GM10248 (cell line): ENCODE measurements at places on chromosomes 5 and 9.

DNA sequence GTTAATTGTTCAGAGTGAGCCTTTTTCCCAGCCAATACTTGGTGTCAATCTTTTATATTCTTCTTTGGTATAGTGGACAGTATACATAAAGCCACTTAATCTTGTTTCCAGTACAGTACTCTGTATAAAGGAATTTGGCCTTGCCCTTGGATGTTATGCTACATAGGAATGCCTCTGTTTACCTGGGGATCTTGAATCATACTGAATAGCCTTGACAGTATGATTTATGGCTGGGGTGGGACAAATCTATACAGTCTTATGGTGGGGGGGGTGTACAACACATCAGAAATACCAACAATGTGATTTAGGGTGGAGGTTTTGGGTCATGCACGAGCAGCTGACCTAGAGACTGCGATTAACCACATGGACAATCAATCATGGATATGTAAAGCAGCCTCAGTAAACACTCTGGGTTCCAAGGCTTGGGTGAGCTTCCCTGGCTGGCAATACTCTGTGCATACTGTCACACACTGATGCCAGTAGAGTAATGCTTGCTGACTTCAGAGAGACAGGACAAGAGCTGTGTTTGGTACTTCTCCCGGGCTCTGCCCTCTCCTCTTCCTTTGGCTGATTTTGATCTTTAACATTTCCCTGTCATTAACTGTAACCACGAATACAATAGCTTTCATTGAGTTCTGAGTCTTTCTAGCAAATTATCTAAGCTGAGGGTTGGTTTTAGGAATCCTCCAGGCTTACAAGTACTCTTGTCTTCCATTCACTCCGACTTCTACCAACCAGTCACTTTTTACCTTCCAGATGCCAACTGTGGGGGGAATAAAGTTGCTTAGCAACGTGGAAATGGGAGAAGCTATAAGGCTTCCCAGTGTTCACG, 84.6 kb downstream of the IARS1 start:
- no peak for DNase-seq

DNA sequence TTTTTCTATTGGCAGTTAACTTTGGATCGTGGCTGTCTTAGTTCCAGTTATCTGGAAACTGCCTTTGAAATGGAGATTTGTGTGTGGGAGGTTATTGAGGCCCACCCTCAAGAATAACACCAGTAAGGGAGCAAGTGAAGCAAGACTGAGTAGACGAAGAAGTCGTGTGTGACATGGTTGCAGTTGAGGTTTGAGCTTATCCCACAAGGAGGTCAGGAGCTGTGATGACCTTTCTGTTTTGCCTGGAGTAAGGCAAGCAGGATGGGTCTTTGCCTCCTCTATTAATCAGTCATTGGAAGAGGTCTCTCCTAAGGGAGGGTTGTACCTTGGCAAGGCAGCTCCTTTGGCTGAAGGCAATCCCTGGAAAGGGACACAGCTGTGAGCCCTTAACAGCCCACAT, 49.6 kb upstream of the CTXN3 start:
- DNase-seq = no peak

DNA sequence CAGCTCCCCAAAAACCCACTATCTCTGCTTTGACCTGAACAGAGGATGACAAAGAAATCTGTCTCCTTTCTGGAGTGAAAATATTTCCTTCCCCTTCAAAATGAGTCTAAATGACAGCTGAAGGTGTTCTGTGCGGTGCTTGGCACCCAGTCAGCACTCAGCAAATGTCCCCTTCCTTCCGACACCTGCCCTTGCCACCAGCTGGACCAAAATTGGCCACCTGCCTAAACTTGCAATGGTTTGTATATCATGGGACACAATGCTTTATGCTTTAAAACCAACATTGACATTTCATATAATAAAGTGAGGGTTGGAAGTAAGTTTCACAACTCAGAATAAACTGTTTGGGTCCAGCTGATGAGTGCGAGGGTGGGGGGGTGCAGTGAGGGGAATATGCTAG, 7.5 kb upstream of the TTC1 start:
- no peak for DNase-seq

DNA sequence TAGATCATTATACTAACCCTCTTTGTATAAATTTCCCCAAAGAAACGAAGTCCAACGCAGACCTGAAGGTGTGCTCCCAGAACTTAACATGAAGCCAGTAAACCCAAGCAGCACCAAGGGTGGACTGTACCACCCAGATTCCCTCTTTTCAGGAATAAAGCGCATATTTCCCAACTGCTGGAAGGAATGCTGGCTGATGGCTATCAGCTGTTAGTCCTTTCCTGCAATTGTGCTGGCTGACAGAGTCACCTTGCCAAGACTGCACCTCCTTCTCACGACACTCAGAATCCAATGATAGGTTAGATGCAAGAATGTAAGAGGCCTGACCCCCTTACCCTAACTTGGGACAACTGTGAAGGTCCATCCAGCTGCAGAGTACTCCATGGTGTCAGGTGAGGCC, 93.9 kb downstream of the MAPKAP1 start:
- DNase-seq = no peak

DNA sequence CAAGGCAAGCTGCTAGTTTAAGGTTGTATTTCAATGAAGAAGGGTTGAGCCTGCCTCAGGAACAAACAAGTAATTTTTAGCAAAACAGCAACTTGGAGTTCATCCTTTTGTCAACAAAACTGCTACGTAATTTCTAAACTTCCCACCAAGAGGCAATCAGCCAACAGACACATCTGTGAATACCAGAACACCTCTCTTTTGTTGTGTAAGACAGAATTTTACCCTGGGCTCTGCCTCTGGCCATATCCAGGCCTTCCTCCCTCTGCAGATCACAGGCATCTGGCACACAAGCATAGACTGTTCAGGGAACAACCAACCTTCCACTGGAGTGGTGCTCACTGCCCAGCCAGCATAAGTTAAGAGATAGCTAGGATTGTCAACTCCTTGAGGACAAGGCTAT, 409.0 kb downstream of the SPOCK1 start:
- no peak for DNase-seq

- no peak for DNase-seq
These were observed 309.6 kb downstream of the CWC27 start for GRCh38 chr5:65078331-65078730.

DNA sequence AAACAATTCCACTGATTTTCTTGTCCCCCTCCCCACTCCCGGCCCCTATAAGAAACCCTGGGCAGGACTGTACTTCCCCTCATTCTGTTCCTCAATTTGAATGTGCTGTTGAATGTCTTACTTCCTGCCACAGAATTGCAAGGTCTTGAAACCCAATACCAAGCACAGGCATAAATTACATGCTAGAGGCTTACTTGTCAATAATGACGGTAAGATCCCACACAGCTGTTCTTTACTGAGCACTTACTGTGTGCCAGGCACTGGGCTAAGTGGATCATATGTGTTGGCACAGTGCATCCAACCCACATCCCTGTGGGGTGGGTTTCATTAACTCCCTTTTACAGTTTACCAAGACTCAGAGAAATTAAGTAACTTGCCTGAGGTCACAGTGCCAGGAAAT, 63.4 kb downstream of the MVB12B start:
- DNase-seq = no peak

DNA sequence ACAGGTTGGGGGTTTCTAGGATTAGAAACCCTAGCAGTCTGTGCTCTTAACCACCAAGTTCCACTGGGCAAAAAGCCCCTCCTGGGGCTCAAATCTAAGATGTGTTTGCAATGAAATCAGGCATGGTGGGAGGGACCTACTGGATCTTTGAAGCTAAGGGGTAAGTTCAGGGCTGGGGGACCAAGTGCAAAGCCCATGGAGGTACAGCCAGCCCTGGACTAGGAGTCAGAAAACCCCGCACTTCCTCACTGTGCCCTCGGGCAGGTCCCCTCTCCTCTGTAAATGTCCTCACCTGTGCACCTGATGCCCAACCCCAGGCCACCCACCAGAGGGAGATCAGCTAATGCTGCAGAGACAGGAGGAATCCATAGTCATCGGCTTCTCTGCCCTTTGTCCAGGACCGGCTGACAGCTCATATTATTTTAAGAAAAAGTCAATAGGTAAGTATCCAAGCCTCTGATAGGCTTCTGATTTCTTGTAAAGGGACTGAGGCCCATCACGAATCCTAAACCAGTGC, 138.3 kb downstream of the PAX5 start:
- DNase-seq = no peak

- DNase-seq = no peak
These were observed 60.8 kb upstream of the GARNL3 start for GRCh38 chr9:127203681-127204327.
